Islet precursor cell (in vitro differentiated cells): ENCODE measurements at places on chromosomes 1 and 21.

DNA sequence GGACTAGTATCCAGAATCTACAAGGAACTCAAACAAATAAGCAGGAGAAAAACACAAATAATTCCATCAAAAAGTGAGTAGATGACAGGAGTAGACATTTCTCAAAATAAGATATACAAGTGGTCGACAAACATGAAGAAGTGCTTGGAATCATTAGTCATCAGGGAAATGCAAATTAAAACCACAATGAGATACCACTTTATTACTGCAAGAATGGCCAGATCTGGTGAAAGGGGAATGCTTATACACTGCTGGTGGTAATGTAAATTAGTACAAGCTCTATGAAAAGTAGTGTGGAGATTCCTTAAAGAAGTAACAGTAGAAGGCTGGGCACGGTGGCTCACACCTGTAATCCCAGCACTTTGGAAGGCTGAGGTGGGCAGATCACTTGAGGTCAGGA lies 73.8 kb downstream of the POU2F1 start:
- no peak for DNase-seq

DNA sequence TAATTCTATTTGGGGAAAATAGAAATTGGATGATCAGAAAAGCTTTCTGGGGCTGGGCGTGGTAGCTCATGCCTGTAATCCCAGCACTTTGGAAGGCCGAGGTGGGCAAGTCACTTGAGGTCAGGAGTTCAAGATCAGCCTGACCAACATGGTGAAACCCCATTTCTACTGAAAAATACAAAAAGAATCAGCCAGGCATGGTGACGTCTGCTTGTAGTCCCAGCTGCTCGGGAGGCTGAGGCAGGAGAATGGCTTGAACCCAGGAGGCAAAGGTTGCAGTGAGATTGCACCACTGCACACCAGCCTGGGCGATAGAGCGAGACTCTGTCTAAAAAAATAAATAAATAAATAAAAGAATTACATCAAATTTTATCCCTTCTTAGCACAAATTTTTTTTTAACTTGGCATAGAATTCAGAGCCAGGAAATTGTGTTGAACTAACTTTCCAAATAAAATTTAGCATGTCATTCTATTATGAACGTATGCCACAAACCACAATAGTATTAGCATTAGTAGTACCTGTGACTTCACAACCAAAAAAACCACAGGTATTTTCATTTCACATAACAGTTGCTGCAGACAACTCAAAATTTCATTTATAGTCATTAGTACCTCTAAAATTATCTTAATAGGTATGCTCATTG lies 4.5 kb upstream of the ANKRD13C start:
- DNase-seq, result no peak

DNA sequence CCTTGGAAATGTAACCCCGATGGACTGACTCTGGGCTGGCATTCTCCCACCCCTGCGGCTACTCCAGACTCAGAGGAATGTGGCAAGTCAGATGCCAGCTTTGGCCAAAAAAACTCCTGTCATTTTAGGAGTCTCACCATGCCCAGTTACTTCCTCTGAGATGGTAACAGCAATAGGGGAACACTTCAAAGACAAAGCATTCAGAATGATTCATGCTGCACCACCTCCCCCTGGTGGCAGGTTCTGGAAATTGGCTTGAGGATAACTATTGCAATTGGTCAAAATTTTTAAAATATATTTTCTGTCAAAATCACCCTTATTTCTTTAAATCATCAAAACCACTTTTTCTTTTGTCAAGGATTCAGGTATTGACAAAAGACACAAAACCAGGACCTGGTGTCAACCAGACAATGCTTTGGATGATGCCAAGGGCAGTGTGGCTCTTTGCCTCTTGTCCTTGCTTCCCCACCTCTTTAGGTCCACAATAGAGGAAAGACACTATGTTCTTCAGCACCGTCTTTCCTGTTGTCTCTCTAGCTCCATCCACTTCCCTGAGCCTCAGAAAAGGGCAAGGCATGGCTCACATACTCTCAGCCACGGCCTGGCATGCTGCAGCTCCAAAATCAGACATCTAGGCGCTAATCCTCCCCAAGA lies 9.9 kb upstream of the CDCA8 start:
- DNase-seq, result peak; percentile 75

- DNase-seq, result no peak
Measured at GRCh38 chr1:56045062-56045461, 534.3 kb downstream of the PLPP3 start.

DNA sequence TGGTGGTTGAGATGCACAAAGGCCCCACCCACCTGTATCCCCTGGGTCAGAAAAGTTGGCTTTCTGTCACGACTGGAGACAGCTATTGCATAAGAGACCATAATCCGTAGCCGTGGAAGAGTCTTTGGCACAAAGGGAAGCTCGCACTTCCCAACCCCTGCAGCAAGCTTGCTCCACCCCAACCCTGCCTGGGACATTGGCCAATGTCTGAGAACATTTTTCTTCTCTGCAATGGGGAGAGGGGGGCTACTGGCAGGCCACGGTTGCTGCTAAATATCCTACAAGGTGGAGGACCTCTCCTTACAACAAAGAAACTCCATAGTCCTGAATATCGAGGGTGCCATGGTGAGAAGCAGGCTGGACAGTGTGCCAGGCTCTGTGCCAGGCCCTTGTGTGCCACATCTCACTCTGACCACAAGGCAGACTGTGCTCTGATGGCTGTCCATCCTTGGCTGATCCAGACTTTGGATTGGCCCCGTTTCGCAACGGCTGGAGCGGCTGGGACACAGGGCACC lies 104.1 kb downstream of the CSMD2 start:
- no peak for DNase-seq

DNA sequence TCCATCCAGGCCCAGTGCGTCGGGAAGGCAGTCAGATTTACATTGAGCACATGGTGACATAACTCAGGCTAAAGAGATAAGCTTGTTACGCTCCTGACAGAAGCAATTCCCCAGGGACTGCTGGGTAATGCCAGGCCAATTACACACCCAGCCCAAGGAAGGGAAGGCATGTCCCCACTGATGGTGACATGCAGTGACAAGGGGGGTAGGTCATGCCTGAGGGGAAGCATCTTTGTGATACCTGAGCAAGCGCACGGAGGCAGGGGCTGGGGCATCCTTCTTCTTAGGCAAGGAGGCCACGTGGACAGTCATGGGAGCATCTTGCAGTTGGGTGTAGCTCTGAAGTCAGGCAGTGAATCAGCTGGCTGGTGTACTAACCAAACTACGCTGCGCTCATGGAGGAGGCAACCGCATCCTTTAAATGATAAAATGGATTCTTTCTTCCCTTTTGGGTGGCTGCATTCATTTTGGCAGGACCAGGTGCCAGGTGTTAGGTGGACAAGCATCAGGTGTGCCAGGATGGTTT lies 39.6 kb upstream of the GRIK3 start:
- no peak for DNase-seq

DNA sequence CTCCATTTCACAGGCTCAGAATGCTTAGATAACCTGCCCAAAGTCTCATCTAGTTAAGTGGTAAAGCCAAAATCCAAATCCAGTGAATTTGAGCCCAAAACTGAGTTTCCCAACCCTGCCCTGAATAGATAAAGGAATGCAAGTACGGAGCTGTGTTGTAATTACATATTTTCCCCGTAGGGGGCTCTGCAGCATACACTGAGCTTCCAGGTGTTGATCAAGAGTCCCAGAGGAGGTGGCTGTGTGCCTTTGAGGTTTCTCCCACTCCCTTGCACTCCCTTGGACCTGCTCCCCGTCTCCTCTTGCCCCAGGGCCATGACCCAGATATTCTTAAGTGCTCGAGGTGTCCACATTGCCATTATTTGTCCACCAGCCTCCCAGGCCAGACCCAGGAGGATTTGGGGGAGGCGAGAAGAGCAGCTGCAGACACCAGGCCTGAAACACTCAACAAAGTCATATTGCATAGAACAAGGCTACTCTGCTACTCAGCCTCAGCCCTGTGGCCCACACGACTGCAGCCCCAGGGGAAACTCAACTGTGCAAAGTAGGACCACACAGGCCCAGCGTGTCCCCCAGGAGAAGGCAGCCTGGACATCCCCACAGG lies 18.4 kb upstream of the LY9 start:
- DNase-seq, result peak; percentile 74

GRCh38 chr1:108612496-108612895 lies 48.4 kb downstream of the HENMT1 start:
- no peak for DNase-seq

GRCh38 chr1:62962901-62963776 lies 179.2 kb downstream of the ATG4C start:
- peak; percentile 86 for DNase-seq

- no peak for DNase-seq
Measured at GRCh38 chr1:97461782-97462181, 459.1 kb downstream of the DPYD start.

- no peak for DNase-seq
Measured at GRCh38 chr1:173095632-173096031, 44.9 kb upstream of the TNFSF18 start.

GRCh38 chr1:36099681-36100341 lies 11.1 kb downstream of the ADPRS start:
- peak; percentile 90 for DNase-seq

DNA sequence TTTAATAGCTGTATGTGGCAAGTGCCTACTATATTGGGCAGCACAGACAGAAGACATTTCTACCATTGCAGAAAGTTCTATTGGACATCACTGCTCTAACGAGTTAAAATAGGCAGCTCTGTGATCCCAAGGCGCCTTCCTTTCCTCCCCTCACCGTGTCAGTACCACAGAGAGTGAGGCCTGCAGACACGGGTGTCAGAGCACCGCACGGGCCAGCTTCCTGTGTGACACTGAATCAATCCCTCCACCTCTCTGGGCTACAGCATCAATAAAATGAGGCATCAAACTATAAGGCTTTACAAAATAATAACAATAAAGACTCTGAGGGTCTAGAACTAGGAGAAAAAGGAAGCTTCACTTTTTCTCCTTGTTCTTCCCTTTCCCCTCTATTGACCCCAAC lies 246.7 kb downstream of the FOXD2 start:
- DNase-seq, result peak; percentile 32

GRCh38 chr1:169680377-169681019 lies 30.9 kb downstream of the SELL start:
- no peak for DNase-seq

- DNase-seq, result no peak
Measured at GRCh38 chr1:159838715-159839114, 12.0 kb downstream of the SLAMF8 start.

- DNase-seq, result no peak
Measured at GRCh38 chr21:25913479-25913878, 178.7 kb downstream of the GABPA start.

DNA sequence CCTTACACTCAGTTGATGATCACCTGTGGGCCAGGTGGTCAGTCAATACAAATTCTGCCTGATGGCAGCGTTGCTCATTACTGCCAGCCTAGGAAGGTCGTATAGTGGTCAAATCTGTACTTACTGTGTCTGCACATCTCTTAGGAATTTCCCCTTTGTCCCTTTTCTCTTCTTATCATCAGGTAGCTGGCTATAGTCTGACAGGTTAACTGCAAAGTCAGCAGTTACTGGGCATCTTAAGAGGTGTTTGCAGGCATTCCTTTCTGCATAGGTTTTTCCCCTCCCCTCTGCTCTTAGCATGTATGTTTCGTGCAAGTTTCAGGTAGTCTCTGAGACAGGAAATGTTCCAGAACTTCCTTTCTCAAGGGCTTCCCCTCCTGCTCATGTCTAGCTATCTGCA lies 298.7 kb downstream of the LRRIQ3 start:
- peak; percentile 51 for DNase-seq

DNA sequence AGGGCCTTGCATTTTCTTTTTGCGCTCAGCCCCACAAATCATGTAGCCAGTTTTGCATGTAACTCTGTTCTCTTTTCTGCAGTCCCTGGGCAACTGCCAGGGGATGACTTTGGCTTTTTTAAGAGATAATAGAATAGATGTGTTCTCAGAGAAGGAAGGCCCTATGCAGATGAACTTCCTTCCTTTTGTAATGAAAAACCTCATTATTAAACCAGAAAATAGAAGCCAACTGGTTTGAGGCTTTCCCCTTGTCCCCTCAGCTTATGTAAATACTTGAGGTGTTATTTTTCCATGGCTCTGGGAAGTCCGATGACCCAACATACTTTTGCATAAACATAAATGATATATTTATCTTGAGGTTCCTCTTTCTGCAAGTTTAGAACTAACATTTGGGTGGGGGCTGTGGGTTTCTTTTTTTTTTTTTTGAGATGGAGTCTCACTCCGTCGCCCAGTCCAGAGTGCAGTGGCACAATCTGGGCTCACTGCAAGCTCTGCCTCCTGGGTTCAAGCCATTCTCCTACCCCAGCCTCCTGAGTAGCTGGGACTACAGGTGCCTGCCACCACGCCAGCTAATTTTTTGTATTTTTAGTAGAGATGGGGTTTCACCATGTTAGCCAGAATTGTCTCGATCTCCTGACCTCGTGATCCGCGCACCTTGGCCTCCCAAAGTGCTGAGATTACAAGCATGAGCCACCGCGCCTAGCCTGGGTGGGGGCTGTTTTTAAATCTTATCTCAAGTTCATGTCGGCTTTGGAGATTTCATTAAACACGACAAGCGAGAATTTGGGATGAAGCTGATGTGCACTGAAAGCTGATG lies 14.4 kb upstream of the FCRL5 start:
- DNase-seq, result no peak

DNA sequence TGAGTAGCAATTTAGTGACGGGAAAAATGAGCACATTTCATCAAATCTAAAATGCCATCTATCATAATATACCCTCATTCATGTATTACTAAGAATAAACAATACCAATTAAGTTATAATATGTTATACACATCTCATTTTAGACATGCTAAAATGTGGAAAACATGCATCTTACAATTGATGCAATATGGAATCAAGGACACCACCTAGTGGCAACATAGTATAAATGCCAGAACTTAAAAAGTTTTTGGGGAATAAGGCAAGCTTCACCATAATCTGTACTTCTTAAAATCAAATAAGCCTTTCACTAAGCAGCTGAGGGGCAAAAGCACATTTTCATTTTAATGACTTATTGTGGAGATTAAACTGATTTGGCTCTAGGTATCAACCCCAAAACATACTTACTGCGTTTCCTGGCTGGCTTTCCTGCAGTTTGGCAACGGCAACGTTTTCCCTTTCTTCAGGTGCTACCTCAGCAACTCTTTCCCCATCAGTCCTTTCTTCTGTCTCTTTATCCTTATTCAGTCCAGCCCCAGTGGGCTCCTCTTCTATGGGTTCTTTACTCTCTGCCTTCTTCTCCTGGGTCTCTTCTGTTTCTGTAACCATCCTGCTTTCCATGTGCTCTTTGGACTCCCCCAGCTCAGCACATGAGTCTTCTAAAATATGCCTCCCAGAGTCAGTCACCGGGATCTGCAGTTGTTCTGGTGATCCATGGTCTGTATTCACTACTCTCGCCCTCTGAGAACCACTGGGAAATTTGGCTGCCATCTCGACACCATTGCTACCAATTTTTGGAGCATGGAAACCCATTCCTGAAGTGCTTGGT lies 11.4 kb downstream of the SDE2 start:
- no peak for DNase-seq

GRCh38 chr1:186076006-186076405 lies 299.0 kb downstream of the TPR start:
- DNase-seq, result no peak
